ENCODE measurements at places on chromosomes 16 and 17. TPM values are rescaled to one million over a fixed set of nuclear protein-coding genes. Genes with fewer than 3 reads are reported as not detected.

TBC1D3G gene
- total RNA-seq = not detected

LYRM9 gene
- 6.7 TPM for total RNA-seq

KRT9 gene
- not detected for total RNA-seq

CALB2 gene
- total RNA-seq = not detected

TP53TG3B gene
- total RNA-seq = not detected

ITGB3 gene
- 129 TPM for total RNA-seq

TOM1L1 gene
- total RNA-seq = 0.98 TPM

CCL17 gene
- not detected for total RNA-seq

SDR42E2 gene
- total RNA-seq = not detected

SOX8 gene
- total RNA-seq = 0.65 TPM

KIF2B gene
- not detected for total RNA-seq

UNC119 gene
- 23.1 TPM for total RNA-seq

Data from vein endothelial cell (primary cell).